Endodermal cell (in vitro differentiated cells): ENCODE measurements at places on chromosomes 4 and X. TPM values are rescaled to one million over a fixed set of nuclear protein-coding genes. Genes with fewer than 3 reads are reported as not detected.

VSIG1 gene
- 0.25 and 1.0 TPM in 2 replicates for total RNA-seq

GATA1 gene
- not detected in 3 replicates for total RNA-seq

BTC gene
- total RNA-seq, result 0.24 TPM in 1 of 3 replicates, not detected in the others

- no peak for DNase-seq
These were observed 219.2 kb upstream of the FAT1 start for GRCh38 chr4:186942758-186943377.

DNA sequence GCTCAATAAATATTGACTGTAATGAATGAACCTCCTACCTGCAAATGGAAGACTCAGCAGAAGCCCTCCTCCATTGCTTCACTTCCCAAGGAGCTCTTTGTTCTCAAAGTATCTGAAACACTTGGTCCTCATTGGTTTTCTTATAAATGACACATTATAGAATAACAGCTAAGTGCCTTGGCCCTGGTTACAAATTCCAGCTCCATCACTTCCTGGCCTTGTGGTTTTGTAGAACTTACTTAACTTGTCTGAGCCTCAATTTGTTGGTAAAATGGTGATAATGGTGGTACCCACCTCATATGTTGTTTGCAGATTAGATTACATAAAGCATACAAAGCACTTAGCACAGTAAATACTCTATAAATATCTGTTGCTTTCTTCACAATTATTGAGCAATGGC lies 25.2 kb upstream of the SMIM20 start:
- DNase-seq, result no peak

DNA sequence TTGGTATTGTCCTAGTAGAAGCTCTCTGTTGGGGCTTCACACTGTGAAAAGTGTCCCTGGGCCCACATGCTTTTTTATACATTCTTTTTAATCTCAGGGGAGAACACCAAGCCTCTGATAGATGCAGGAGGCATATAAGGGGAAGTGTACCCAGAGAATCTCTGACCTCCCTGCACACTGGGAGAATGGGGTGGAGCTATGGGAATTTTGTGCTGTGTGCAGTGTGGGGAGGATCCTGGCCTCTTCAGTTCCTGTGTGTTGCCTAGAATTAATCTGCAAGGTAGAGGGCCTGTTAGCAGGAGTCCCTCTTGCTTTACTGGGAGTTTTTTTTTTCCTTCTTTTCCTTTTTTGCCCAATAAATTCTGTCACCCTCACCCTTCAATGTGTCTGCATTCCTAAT lies 49.2 kb upstream of the SPIN4 start:
- no peak for DNase-seq

GRCh38 chr4:23887989-23888388 lies 1.9 kb downstream of the PPARGC1A start:
- DNase-seq, result peak; percentile 54

DNA sequence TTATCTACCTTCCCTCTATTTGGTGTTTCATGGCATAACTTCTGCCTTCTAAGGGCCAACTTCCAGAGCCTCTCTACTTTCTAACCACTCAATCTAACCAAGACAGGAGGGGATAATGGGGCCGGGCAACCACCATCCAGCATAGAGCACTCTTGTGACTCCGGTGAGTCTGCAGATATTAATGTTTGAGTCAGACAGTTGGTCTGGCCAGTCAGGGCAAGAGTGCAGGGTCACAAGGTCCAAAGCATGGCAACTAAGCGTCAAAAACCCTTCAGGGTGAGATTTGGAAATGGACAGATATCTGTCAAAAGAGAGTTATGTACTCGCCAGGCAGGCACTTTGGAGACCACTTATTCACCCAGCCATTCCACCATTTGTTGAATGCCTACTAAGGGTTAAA lies 105.0 kb downstream of the PALLD start:
- no peak for DNase-seq

- no peak for DNase-seq
These were observed 1088.5 kb upstream of the PABPC4L start for GRCh38 chr4:135290136-135290535.

GRCh38 chr4:137768881-137769280 lies 236.6 kb upstream of the PCDH18 start:
- no peak for DNase-seq

DNA sequence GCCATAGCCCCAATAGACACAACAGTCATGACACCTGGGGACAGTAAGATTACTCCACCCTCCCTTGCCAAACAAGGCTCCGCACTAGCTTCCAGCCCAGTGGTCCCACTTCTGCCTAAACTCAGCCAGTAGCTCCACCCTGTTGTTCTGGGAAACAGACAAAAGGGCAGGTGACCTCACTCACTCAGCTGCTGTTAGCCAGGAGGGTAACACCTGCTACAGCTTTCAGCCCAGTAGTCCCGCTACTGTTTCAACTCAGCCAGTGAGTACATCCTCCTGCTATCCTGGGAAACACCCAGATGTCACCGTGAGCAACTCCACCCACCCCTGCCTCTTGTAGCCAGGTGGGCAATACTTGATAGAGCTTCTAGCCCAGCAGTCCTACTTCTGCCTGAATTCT lies 162.7 kb upstream of the CPXCR1 start:
- DNase-seq, result no peak

DNA sequence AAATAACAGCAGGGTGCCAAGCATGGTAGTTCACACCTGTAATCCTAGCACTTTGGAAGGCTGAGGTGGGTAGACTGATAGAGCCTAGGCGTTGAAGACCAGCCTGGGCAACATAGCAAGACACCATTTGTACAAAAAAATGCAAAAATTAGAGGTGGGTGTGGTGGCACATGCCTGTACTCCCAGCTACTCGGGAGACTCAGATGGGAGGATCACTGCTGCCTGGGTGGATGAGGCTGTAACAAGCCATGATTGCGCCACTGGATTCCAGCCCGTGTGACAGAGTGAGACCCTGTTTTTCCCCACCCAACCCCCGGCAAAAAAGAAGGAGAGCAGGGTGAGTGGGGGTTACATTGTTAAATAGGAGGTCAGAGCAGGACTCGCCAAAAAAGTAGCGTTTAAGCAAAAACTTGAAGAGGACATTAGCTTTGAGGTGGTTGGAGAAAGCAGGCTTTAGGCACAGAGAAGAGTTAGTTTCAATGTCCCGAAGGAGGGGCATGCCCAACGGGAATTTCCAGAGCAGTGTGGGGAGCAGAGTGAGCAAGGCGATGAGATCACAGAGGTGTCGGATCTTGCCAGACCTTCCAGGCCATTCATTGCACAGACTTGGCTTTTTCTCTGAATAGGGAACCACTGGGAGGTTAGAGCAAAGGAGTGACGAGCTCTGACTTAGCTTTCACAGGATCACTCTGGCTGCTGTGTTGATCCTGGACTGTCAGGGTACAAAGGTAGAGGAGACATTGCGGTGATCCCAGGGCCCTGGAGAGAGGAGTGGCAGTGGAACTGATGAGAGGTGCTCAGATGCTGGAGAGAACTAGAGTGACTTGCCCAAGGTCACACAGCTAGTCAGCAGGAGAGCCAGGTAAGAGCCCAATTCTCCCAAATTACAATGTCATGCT lies 70.6 kb downstream of the TRAPPC11 start:
- no peak for DNase-seq

DNA sequence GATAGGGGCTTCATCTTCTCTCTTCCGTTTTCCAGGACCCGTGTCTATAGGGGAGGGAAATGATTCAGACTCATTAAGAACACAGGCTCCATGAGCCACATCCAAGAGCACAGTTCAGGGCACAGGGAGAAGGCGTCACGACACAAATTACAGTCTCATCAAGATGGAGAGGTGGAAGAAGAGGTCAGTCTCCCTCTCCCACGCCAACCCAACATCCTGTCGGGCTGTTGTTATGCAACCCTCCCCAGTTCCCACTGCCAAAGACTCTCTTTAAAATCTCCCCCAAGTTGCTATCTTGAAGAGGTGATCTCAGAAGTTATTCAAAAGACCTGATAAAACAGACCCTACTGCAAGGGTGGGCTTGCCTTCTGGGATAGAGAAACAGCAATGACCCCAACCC lies 12.6 kb downstream of the ZMYM3 start:
- DNase-seq, result no peak

GRCh38 chrX:13298836-13299235 lies 21.0 kb downstream of the ATXN3L start:
- no peak for DNase-seq

GRCh38 chr4:121726642-121727268 lies 30.0 kb upstream of the ANXA5 start:
- DNase-seq, result no peak

DNA sequence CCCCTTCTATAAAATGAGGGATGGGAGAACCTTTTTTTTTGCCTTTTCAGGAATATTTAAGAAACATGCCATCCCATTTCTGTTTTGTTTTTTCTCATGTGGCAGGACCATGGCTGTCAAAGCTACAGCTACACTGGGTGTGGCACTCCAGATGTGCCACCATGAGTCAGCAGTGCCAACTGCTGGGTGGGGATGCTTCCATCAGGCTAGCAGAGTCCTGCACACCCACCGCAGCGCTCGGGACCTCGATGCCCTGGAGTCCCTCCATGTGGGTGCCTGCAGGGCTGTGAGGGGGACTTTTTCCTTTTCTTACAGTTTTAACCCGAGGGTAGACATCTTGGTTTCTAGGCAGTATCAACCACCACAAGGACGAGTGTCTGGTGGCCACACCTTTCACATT lies 352.6 kb downstream of the NR3C2 start:
- no peak for DNase-seq

DNA sequence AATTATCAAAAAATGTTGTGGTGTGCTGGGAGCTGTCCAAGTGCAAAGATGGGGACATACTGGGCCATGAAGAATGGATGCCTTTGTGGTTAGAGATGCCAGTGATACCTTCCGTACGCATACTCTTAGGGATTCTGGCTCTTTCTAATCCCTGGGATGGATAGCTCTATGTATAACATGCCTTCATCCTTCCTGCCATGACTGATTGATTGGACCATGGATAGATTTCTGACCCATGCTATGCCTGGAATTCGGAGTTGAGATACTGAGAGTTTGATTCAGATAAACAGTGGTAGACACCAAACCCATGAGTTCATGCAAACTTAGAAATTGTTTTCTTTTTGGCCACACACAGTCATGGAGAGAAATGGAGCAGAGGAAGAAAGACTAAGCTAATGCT lies 147.2 kb upstream of the WDFY3 start:
- no peak for DNase-seq
